ENCODE measurements at places on chromosomes 4 and X.

GRCh38 chrX:74492720-74493201 lies 71.5 kb downstream of the SLC16A2 start:
- DNase-seq = no peak

DNA sequence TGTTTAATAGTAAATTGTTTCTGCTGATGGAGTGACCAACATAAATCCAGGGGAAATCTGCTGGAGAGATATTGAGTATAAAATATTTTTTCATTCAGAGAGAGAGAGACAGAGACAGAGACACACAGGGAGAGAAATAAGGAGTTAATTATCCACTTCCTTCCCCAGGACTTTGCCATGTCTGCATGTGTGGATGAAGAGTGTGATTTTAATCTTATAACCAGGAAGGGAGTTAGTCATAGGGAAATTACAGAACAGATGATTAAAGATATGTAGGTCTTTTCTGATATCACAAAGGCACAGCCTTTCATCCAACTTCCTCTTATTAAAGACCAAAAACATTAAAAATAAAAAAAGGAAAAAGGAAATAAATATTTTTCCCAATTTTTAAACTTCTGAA lies 526.3 kb downstream of the SPRY1 start:
- no peak for DNase-seq

GRCh38 chrX:46673620-46674359 lies 85.1 kb downstream of the SLC9A7 start:
- no peak for DNase-seq

GRCh38 chr4:30122711-30123110 lies 597.5 kb upstream of the PCDH7 start:
- no peak for DNase-seq
